ENCODE measurements at places on chromosomes 11 and 22. TPM values are rescaled to one million over a fixed set of nuclear protein-coding genes. Genes with fewer than 3 reads are reported as not detected.

DNA sequence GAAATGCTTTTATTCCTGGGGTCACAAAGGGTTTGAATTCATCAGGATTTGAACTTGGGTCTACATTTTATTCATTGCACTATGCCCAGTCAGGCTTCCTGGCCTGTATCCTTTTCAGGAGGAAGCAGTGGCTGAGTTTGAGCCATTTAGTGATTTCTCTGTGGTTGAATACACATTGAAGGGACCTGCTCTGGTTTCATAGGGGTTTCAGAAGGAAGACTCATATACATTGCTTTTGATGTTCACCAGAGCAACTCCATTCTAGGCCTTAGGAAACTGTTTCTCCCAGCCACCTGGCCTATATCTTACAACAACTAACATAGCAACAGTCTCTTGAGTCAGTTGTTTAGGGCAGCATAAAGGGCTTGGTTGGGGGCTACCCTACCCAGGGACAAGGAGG, 165.7 kb downstream of the INSC start:
- no peaks in the 10 kb centered on the region for H3K36me3 ChIP-seq
- no peaks in the 10 kb centered on the region for H3K27me3 ChIP-seq
- H3K4me3 ChIP-seq: no peak overlapping the region
- H3K27ac ChIP-seq: no peak overlapping the region

- H3K4me1 ChIP-seq: peaks cover 25% of the 10 kb centered on the region
- H3K27ac ChIP-seq: no peak overlapping the region
- H3K36me3 ChIP-seq: no peaks in the 10 kb centered on the region
- no peak overlapping the region for H3K4me3 ChIP-seq
- DNase-seq: peak; percentile 50
- peaks cover 4% of the 10 kb centered on the region for H3K27me3 ChIP-seq
Observed at GRCh38 chr11:94171693-94172440, 43.2 kb downstream of the PANX1 start.

- H3K27me3 ChIP-seq: no peaks in the 10 kb centered on the region
- peaks cover 18% of the 10 kb centered on the region for H3K36me3 ChIP-seq
- H3K27ac ChIP-seq: no peak overlapping the region
Observed at GRCh38 chr11:75689863-75690609, 21.2 kb upstream of the MAP6 start.

SSH3 gene
- 8.3 TPM for total RNA-seq

MS4A4A gene
- not detected for total RNA-seq

All from glutamatergic neuron (in vitro differentiated cells).